ENCODE measurements at places on chromosomes 2 and 18.

- DNase-seq = no peak
These were observed 91.6 kb downstream of the INO80D start for GRCh38 chr2:205994344-205994743.

DNA sequence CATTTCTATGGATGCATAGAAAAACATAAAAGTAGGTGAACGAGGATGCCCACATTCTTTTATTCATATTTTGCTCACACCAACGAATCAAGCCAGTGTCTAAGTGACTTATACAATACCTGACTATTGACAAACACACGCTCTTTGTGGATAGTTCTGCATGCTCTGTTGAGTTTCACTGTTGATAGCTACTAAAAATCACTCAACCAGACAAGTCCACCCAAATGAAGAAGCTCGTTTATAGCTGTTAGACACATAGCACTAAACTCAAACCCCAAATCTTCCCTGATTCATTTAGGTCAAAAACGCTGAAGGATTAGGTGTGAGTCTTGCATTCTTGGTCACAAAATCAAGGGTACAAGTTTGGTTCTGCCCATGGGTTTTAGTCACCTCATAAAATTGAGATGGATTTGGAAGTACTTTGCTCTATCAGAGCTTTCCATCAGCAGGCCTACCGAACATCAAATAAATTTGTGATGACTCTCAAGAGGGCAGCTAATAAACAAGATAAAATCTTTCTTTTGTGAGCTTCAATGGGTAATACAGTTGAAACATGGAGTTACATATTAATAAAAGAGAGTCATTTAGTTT lies 92.7 kb upstream of the ETAA1 start:
- DNase-seq = no peak

- DNase-seq = no peak
These were observed 1.7 kb downstream of the SH3YL1 start for GRCh38 chr2:262117-262516.

GRCh38 chr2:120993661-120994060 lies 258.0 kb downstream of the GLI2 start:
- no peak for DNase-seq

GRCh38 chr2:101463911-101464641 lies 10.8 kb downstream of the RFX8 start:
- no peak for DNase-seq

- DNase-seq = no peak
These were observed 344.9 kb downstream of the CYRIA start for GRCh38 chr2:16320716-16321115.

DNA sequence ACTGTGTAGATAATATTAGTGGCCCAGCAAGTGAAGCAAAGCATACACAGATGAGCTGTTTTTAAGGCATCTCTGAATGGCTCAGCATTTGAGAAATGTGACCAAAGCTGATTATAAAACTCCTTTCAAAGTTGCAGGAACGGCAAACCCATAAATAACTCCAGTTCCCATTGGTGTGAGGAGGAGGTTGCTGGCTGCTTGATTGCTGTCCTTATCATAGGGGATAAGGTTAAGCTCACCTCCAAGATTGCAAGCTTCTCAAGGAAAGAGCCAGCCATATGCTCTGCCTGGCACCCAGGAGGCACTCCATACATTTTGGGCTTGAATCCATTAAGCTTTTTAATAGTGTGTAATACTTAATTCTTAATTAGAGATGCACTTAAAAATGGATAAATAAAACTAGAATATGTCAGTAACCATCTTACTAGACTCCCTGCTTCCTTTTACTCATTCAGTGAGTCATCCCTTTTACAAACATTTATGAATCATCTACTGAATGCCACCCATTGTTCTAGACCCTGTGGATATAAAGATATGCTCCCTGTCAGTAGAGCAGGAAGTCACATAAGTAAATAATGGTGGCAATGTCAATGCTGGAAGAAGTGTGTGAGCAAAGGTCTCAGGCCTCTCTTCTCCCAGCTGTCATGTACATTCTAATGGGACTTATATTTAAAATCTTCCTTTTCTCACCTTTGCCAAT lies 99.3 kb downstream of the SPATS2L start:
- no peak for DNase-seq

DNA sequence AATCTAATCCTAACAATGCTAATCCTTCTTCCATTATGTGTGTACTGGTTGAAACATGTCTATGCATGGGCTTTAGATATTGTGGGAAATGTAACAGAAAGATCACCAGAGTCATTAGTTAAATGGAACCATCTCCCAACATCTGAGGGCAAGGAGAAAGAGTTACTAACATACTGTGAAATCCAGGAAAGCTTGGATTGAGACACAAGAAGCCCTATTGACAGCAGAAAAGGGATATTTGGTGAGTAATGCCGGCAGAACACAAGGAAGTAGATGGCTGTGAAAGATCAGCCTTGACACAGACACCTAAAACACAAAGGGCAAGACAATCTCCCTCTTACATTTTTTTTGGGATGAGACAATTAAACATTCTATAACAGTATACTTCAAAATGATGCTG lies 28.5 kb upstream of the LAMA1 start:
- DNase-seq = no peak

GRCh38 chr2:119248311-119248710 lies 24.7 kb downstream of the STEAP3 start:
- no peak for DNase-seq

- DNase-seq = no peak
These were observed 49.7 kb downstream of the SH3BP4 start for GRCh38 chr2:235001237-235002133.

DNA sequence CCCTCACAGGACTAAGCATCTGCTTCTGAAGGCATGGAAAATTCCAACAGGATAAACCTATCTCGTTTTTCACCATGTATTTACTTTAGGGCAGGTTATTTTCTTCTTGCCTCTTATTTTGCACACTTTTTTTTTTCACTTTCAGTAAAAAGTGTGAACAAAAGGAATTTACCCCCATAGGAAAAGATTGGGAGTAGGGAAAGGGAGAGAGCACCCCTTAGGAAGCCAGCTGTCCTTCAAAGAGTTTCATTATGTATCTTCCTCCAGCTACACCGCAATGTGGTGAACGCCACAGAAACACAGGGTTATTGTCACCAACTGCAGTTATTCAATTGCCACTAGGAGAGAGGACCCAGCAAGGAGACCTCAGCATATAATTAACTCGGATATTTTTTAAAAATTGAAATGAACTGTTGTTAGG lies 286.2 kb upstream of the VRK2 start:
- no peak for DNase-seq

- DNase-seq = no peak
These were observed 45.9 kb downstream of the ABCG8 start for GRCh38 chr2:43884689-43885088.

GRCh38 chr2:105600949-105601794 lies 143.5 kb upstream of the NCK2 start:
- DNase-seq = no peak

GRCh38 chr2:135742325-135742757 lies 686 bp downstream of the UBXN4 start:
- peak; percentile 21 for DNase-seq

DNA sequence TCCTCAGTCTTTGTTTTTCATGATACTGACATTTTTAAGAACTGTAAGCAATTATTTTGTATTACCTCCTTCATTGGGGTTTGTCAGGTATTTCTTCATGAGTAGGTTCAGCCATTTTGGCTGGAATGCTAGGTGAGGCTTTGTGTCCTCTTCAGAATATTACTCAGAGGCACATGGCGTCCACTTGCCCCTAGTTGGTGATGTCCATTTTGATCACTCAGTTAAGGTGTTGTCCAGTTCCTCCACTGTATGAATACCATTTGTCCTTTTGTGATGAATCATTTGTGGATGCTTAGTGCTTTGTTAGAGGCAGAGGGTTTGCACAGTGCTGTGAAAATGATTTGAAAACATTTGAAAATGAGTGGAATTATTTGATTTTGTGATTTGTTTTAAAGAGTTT lies 4.7 kb downstream of the IL1RL2 start:
- DNase-seq = no peak

DNA sequence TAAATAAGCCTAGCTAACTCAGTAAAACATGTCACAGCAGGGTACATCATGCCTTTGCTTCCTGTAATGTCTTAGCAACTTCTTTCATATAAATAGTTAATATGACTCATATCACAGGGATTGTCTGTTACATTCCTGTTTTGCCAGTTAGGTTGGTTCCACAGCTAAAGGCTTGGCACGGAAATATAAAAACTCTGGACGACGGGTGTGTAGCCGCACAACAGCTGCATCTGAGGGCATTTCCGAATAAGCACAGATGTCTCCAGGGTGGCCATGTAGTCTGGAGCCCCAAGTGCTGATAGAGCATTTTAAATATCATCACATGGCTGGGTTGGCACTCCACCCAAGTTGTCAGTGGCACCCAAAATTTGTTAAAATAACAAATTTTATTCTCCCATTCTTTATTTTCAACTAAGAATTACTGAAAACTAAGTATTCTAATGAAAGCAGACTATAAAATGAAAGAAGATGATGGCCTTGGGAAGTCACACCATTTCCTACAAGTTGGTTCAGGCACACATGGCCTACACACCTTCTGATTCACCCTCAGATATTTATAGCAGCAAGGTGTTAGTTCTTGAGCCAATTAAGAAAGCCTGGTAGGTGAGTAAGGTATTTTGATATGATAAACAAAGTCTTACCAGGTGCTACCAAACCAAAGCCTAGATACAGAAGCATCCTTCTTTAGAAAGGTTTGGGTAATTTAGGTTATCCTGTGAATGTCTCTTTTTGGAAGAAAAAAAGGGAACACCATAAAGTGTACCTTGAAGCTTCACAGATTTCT lies 61.8 kb upstream of the STK17B start:
- DNase-seq = no peak

DNA sequence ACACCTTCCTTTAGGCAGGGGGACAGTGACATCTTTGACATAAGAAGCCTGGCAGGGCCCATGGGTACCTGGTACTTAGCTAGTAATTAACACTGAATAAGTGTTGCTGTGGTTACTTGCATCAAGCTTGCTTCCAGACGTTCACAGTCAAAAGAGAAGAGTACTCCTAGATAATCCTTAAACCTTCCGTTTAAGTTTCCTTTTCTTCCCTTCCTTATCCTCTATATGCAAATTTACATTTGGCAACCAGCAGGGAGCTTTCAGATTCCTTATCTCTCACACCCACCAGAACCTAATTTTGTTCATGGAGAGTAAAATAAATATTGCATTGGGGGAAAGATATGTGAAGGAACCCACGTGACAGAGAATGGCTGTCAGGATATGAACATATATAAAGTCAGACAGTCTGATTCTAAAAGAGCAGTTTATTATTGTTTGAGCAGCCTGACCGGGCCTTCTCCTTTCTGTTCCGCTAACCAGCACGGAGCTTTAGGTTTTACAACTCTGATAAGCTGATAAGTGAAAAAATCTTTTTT lies 7.8 kb upstream of the RAB31 start:
- DNase-seq = no peak

GRCh38 chr2:231780123-231780908 lies 766 bp downstream of the PDE6D start:
- no peak for DNase-seq

DNA sequence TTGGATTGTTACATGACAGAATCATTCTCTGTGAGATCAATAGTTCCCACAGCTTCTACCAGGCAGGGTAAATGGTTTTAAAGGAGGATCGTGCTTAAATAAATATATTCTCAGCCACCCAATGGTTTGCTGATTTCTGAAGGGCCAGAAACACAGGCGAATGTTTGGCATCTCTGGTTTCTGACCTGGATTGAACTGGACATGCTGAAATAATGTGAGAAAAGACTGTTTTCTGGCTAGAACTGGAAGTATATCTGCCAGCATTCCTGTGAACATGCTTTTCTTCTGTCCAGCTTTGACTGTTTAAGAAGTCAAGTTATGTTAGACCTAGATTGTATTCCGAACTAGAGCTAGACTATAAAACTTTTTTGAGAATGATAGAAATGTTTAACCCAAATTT lies 77.1 kb upstream of the COL3A1 start:
- DNase-seq = no peak

- DNase-seq = no peak
These were observed 218.8 kb downstream of the CYP26B1 start for GRCh38 chr2:71928734-71929481.

DNA sequence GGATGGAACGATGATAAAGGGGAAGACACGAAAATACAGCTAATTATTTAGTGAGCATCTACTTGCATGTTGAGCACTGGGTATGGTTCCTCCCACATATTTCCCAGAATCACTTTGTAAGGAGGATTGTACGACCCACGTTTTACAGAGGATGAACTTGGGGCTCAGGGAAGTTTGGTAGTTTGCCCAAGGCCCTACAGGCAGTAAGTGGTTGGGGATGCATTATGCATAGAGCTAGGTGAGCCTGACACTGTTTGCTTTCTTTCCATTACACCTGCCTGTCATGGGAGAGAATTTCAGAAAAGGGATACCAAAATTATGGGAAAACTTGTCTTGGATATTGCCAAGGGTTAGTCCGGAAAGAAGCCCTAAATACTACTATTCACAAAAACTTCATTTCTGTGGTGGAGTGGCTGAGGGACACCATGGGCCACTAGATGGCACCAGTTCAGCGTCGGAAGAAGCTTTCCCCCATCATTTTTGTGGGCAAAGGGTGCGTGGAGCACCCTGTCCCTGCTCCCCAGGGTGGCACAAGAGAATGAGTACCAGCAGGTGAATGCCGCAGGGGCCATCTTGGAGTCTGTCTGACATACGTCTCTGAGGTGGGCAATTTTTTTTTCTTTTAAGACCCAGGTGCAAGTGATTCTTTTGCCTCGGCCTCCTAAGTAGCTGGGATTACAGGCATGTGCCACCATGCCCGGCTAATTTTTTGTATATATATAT lies 23.5 kb upstream of the C18orf32 start:
- DNase-seq = peak; percentile 33

GRCh38 chr2:48781366-48781765 lies 25.8 kb upstream of the LHCGR start:
- DNase-seq = no peak

DNA sequence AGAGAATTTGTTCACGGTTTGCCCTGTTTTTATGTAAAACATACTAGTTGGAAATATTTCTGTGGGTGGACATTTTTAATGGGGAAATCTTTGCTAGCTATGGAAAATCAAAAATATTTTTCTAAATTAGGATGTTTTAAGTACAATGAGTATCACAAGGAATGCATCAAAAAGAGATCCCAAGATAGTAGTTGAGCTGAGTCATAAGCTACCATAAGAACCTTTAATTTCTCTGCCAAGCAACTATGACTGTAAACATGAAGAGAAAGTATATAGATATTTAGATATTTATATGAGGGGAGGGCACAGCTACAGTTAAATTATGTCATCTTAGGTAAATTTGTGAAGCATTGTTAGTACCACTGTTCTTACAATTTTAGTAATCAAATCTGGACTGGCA lies 646.2 kb downstream of the XIRP2 start:
- no peak for DNase-seq

DNA sequence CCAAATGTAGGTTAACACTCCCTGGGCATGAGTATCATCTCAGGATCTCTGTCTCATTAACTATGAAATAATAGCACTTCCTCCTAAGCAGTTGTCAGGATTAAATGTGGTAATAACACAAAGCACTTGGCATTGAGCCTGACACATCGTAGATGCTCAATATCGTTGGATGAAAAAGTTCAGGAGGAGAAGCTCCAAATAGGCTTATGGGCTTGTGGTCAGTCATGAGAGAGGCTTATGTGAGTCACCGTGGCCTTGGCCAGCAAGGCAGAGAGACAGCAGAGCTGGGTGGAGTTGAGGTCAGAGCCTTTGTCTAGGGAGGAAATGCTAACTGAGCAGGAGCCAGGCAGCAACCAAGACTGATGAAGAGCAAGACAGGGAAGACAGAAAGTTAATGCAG lies 68.3 kb upstream of the PPM1B start:
- DNase-seq = no peak

Data from T-helper 9 cell (primary cell).